Stimulated activated CD4-positive, alpha-beta T cell treated with anti-CD3 and anti-CD28 coated beads, Interleukin-4, amount 100 ng/mL, for 24 hours (primary cell): ENCODE measurements at places on chromosomes 2 and 18.

GRCh38 chr2:171810422-171811244 is 83.4 kb downstream of the SLC25A12 start:
- DNase-seq: no peak

- DNase-seq: no peak
Measured at GRCh38 chr2:203973676-203974075, 37.1 kb downstream of the ICOS start.

- no peak for DNase-seq
Measured at GRCh38 chr18:77651441-77651840, 401.8 kb downstream of the GALR1 start.

- no peak for DNase-seq
Measured at GRCh38 chr2:131493199-131493968, 1.2 kb upstream of the MZT2A start.

DNA sequence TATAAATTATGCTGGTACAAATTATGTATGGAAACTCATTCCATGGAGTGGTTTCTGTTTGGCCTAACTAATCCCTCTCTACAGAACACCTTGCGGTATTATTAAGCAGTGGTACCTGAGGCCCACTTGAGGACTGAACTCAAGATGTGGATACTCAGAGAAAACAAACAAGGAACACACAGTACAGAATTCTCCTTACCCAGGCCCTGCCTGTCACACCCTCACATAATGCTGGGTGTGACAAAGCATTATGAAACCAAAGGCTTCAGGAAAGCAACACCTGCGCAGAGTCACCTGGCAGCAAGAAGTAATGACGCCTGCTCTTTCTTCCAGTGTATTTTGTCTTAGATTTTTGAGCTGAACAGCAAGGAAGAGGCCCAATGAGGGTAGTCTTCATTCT is 264.7 kb downstream of the PAX3 start:
- DNase-seq: no peak

DNA sequence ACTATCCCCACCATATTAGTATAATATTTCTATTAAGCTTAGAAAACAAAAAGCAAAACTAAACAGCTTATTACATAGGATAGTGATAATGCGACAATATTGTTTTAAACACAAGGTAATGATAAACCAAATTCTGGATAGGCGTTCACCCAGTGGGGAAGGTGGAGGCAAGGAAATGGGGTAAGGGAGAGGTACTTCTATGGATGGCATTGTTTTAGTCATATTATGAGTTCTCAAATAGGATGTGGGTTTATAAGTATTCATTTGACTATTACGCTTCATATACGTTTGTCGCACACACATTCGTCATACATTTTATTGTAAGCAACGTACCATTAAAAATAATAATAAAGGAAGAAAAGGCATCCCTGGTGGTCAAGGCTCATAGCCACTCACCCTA is 88.8 kb upstream of the DNMT3A start:
- DNase-seq: no peak

DNA sequence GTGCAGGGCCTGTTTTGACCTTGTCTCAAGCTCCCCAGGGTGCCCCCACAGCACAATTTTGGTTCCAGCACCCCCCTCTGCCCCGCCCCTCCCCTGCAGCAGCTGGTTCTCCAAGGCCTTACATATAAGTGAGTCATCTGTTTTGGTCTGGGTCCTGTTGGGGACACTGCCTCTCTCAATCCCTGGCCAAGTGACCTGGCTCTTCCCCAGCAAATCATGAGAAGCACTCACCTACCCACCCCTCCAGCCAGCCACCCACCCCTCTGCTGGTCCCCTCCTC is 90.5 kb downstream of the INHBB start:
- no peak for DNase-seq

DNA sequence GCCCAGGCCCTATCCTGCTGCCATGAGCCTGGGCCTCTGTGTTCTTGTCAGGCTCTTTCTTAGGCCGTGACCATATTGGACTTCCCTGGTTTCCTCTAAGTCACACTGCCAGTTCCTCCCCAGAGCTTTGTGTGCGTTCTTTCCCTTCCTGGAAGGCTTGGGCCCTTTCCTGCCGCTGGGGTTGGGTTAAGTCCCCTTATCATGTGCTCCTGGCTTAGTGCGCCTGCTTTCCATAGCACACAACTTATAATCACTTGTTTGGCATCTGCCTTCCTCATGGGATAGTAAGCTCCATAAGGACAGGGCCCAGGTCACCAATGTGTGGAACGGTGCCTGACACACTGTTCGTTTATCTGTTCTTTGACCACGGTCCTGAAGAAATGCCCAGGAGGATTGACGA is 31.3 kb downstream of the NIFK start:
- no peak for DNase-seq

- no peak for DNase-seq
Measured at GRCh38 chr2:171178993-171179392, 18.3 kb upstream of the TLK1 start.

DNA sequence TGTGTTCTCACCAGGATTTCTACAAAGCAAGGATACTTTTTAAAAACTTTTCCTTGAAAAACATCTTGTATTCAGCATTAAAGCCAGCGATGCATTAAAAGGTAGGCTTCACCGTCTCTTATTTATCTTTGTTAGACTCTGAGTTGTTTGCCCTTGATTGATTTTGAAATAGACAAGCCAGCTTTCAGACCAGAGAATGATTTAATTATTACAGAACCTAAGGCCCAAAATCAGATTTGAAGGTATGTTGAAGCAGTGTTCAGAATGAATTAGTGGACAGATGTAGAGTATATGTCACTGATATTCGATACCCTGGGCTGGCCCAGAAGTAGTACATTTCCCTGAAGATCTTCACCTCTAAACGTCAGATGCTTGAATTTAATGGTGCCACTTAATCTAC is 136.4 kb downstream of the THSD7B start:
- DNase-seq: no peak

GRCh38 chr18:48801728-48802542 is 148.8 kb downstream of the SMAD7 start:
- no peak for DNase-seq

DNA sequence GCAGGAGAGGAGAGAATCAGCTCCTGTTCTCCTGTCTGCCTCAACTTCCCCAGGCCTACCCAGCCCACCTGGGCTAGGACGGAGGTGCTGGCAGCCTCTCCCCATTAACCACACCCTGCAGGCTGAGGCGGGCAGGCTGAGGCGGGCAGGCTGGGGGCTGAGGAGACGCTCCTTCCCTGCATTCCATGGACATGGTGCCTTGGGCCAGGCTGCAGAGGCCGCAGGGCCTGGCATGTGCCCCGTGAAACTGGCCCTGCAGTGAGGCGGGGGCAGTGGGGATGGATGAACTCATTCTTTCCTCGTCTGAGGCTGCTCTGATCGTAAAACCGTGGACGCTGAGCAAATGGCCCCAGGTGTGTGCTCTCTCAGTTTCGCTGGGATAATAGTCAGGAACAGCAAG is 84.7 kb upstream of the LAPTM4A start:
- DNase-seq: no peak

- DNase-seq: no peak
Measured at GRCh38 chr2:102481931-102482330, 8.9 kb downstream of the SLC9A4 start.

- no peak for DNase-seq
Measured at GRCh38 chr2:164840458-164840929, 1.1 kb downstream of the COBLL1 start.

- DNase-seq: no peak
Measured at GRCh38 chr2:190693533-190694232, 44.8 kb downstream of the NAB1 start.

DNA sequence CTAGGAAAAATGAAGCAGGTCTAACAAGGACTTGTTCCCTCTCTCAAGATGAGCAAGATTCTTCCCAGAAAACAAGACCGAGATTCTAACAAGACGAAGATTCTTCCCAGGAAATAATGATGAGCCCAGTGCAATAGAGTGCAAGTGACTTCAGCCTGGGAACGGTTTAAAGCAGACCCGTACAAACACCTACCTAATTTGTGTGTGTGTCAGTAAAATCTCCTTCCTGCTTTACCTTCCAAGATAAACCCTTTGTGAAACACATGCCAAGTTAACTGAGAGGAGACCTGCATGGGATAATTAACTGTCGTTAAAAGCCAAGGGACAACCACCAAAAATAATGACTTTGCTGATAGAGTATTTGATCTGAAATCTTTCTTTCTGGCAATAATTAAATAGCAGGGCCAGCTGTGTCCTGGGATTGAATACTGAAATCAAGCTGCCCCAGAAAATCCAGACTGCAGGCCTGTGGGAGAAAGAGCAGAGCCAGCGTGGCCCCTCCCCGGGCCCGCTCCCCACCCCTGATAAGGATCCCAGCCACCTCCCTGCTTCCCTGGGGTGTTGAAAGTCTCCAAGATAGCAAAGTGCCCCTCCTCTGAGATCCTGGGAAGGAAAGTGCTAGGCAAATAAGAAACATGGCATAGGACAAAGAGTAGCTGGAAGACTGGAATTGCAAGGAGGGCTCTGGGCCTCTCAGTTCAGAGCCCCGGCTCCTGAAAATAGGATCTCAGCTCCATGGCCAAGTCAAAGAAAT is 145.5 kb downstream of the CYP26B1 start:
- DNase-seq: no peak

- no peak for DNase-seq
Measured at GRCh38 chr18:77647472-77647871, 397.8 kb downstream of the GALR1 start.

DNA sequence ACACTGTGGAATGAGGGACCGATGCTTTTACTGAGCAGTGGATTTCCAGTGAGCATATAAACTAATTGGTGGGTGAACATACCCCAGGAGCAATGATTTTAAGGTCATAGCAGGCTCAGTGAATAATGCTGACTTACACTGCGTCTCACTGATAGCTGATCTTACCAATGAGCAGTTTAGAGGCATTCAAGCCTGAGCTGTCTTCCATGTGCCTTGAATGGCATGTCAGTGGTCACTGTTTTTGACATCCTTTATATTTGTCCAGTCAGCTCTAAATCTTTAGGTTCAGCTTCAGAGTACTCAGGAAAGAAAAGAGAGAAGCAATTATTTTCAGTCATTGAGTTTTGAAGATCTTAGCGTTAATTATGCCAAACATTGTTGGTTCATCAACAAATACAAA is 88.3 kb downstream of the CAMKMT start:
- no peak for DNase-seq

DNA sequence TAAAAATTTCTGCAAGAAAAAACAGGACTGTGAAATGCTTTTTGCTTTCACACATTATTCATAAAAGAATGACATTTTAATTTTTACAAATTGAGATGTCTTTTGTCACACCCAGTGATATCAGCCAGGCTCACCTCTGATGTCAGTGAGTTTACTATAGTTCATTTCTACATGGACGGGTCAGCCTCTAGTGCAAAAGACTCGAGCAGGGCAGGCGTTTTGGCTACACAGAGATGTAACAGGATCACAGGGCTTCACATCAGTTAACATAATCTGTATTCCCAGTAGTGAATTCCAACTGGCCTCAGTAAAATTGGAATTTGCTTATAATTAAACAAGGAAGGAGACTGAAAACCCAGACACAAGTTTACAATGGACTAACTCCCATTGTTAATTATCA is 275.6 kb upstream of the ZSWIM2 start:
- DNase-seq: no peak
